ENCODE measurements at places on chromosomes 7 and 10. TPM values are rescaled to one million over a fixed set of nuclear protein-coding genes. Genes with fewer than 3 reads are reported as not detected.

DNA sequence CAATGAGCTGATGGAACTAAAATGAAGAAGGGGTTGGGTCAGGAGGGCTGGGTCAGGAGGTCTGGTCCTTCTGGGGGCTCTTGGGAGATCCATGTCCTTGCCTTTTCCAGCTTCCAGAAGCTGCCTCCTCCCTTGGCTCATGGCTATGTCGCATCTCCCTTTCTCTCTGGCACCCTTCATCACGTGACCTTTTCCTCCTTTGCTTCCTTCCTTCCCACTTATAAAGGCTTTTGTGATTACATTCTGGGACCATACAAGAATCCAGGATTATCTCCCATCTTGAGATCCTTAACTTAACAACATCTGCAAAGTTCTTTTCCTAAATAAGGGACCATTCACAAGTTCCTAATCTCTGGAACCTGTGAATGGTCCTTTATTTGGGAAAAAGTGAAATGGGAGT lies 290.2 kb downstream of the GALNT17 start:
- no peak for DNase-seq

DNA sequence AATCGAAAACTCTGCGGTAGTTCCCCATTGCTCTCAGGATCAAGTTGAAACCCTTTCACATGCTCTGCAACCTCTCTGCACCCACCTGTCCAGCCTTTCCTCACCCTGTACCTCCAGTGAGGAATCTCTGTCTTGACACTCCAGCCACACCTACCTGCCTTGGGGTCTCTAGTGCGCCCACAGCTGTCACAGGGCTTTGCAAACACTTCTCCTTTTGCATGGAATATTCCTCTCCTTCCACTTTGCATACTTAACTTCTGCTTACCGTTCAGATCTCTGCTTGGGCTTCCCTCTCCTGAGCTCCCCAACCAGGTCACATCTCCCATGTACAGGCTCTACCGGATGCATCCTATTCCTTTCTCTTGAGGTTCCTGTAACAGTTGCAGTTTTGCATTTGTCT lies 6.6 kb upstream of the ZYX start:
- DNase-seq, result no peak

ATRNL1 gene
- polyA plus RNA-seq, result 1.9 TPM

DNA sequence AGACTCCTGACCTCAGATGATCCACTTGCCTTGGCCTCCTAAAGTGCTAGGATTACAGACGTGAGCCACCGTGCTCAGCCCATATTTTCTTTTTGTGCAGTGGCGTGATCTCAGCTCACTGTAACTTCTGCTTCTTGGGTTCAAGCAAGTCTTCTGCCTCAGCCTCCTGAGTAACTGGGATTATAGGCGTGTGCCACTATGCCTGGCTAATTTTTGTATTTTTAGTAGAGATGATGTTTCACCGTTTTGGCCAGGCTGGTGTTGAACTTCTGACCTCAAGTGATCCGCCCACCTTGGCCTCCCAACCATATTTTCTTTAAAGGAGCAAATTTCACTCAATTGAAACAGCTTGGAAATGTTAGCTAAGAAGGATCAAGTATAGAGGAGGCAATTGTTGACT lies 16.5 kb downstream of the GBF1 start:
- DNase-seq, result no peak

SPDYE8 gene
- not detected for polyA plus RNA-seq
